GF-D8 (cell line): ENCODE measurements at places on chromosomes 4 and X.

GRCh38 chr4:147773261-147774184 is 41.6 kb downstream of the ARHGAP10 start:
- no peak for DNase-seq

DNA sequence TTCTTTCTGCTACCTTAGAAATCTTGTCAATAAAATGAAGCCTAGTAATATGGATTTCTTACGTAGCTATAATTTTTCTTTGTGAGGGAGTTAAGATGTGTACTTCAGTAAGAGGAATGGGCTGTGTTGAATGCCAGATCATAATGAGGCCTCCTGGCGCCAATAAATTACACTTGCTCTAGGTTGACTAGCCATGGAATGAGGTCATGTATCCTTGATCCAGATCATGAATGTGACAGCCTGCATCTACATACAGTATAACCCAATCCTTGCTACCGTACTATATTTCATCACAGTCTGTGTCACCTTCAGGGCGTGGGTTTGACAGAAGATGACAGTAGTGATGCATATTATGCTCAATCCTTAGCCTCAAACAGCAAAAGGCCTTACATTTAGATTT is 36.2 kb downstream of the NHS start:
- no peak for DNase-seq

DNA sequence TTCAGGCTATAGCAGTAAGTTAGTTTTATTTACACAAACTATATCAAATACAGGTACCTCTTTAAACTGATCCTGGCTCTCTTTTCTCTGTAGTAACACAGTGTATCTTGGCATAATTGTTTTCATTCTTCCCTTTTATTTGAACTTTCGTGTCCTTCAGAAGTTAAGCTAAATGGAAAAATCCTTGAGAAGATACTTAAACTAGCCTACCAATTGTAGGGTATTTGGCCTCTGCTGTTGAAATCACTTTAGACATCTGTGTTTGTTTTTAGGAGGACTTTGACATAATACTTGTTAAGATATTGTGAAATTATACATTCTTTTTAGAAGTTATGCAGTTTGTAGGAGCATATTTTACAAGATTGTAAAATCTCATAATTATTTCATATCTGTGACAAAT is 90.3 kb upstream of the GK2 start:
- DNase-seq = no peak

GRCh38 chr4:95637043-95637600 is 88.3 kb upstream of the UNC5C start:
- DNase-seq = no peak

DNA sequence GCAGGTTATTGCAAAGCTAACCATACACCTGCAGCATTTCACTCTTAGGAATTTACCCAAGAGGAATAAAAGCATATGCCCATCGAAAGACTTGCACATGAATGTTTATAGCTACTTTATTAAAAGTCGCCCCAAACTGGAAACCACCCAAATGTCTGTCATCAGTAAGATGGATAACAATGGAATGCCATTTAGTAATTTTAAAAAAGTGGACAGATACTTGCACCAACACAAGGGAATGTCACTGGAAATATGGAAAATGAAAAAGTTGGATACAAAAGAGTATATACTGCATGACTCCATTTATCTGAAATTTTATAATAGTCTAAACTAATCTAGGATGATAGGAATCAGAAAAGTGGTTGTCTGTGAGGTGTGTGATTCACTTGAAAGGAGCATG is 12.9 kb downstream of the GK start:
- no peak for DNase-seq

DNA sequence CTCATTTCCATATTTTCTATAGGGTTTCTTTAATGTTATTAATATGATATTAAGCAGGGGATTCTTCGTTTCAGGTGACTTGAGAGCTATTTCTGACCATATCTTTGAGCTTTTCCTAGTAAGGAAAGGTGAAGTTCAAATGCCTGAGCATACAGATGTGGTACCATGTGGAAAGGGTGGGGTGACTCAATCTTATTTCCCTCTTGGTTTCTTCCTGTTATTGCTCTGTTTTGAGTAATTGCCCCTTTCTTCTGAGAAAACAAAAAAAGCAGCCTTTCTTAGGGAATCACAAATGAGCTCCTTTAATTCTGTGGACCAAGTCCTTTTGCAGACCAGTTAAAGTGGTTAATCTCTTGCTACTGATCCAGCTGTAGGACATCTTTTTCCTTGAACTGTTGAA is 41.0 kb upstream of the AGA start:
- peak; percentile 23 for DNase-seq

DNA sequence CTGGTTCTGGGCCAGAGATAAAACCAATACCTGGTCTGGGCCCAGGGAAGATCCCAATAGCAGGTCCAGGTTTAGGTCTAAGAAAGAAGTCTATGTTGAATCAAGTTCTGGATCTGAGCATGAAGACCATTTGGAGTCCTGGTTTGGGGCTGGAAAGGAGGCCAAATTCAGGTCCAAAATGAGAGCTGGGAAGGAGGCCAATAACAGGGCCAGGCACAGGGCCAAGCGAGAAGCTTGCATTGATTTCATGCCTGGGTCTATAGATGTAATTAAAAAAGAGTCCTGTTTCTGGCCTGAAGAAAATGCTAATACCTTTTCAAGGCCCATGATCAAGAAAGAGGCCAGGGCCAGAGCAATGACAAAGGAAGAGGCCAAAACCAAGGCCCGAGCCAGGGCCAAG is 3.4 kb downstream of the GPRASP1 start:
- DNase-seq = no peak

GRCh38 chrX:152165033-152165743 is 26.8 kb upstream of the MAGEA10 start:
- DNase-seq = no peak

DNA sequence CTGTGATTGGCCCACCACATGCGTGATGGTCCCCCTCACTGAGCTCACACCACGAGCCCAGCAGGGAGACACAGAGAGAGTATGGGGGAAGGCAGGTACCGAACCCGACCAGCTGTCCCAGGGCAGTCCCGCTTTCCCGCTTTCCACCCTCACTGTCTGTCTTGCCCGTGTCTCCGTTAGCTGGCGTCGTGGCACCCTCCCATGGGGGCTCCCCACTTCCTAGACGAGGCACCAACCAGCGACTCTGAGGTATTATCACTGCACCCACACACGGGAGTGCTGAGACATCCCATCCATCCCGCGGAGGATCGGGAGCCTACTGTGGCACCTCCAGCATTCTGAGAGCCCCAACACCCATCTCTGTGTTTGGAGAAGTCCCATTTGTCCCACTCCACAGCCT is 43.0 kb upstream of the NHSL2 start:
- DNase-seq = no peak

GRCh38 chrX:143623657-143624056 is 12.2 kb downstream of the SLITRK4 start:
- DNase-seq = no peak

DNA sequence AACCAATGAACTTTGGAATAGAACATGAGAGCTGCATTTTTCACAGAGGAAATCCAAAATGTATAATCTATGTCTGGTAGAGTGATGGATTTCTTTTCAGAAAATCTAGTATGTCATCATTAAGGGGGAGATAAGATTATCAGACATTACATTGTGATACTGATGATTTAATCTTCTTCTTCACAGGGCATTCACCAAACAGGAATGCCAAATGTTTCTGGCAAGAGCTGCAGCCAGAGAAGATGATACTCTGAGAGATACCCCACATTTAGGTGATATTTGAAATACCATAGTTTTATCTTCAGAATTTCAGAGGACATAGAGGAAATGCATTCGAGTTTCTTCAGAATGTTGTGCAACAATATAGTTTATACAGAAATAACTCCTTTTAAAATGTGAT is 1523.7 kb upstream of the ADGRL3 start:
- no peak for DNase-seq

DNA sequence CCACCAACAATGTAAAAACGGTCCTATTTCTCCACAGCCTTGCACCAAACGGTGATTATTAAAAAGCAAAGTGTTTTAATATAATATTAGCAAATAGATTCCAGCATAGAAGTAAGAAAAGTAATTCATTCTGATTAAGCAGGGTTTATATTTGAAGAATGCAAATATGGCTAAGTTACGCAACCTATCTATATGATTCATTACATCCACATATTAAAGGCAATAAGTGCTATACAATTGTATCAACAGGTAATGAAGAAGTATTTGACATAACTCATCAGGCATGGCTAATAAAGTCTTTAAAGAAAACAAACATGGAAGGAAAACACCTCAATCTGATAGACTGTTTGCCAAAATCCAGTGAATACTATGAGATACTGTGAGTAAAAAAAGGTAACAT is 29.0 kb downstream of the KCNE5 start:
- DNase-seq = no peak
